ENCODE measurements at places on chromosomes 6 and 20.

- DNase-seq: no peak
Observed at GRCh38 chr6:20117474-20117873, 94.8 kb downstream of the MBOAT1 start.

GRCh38 chr6:106702451-106703110, 73.2 kb downstream of the QRSL1 start:
- no peak for DNase-seq

DNA sequence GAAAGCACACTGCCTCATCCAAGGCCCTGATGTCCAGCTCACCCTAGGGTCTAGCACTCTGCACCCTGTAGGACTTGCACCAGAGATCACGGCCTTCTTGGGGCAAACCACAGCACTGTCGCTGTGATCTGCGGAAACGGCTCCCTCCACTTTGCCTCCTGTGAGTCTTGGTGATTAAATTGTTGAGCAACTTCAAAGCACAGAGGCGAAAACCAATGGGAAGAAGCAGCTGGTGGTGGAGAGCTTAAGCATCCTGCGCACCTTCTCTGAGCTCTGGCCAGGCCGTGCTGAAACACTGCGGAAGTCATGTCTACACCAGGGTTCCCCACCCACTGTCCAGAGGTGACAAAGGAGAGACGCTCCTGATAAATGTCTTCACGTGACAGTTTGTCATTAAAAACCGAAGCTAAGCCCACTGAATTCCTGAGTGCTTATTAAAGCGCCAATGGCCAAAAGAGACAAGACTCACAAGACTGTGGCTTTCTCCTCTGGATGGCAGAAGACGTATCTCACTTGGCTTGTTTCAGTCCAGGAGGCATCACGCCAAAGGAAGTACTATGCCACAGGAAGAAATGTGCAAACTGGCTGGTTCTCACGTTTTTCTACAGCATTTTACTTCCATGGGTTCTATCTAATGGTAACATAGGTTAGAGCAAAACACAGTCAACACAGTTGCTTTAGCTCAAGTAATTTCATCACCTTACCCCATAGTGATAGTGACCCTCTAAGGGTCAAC, 3.1 kb downstream of the RAMACL start:
- DNase-seq: no peak

DNA sequence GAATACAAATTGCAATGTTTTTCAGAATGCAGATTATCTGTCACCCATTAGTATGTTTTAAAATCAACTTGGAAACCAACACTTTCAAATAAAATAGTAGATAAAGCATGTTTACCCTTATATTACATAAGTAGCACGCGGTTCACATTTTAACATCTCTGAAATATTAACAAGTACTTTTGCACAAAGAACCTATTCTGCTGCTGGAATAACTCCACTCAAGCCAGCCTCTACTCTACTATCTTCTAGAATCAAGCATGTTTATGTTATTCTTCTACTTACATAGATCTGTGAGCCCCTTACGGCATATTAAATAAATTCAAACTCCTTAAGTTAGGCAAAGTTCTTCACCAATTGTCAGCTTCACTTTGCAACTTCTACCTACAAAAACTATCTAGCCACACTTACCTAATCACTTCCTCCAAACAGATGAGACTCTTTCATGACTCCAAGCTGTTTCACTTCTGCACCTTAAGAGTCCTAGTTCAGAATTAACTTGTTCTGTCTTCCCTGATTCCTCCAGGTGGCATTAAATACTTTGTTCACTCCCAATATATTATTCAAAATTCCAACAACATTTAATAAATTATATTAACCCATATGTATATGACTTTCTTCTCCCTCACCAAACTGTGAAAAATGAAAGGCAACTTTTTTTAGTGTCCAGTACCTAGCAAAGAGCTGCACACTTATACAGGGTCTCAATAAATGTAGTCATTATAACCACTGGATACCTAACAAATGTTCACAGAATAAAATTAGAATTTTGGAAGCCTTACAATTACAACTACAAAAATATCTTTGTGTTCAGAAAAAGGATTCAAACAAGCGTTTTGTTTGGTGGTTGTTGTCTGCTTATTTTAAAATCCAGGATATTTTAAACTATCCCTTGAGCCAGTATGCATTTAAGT, 12.1 kb downstream of the CEP85L start:
- DNase-seq: no peak

- DNase-seq: no peak
Observed at GRCh38 chr6:84645563-84646266, 118.7 kb downstream of the TBX18 start.

DNA sequence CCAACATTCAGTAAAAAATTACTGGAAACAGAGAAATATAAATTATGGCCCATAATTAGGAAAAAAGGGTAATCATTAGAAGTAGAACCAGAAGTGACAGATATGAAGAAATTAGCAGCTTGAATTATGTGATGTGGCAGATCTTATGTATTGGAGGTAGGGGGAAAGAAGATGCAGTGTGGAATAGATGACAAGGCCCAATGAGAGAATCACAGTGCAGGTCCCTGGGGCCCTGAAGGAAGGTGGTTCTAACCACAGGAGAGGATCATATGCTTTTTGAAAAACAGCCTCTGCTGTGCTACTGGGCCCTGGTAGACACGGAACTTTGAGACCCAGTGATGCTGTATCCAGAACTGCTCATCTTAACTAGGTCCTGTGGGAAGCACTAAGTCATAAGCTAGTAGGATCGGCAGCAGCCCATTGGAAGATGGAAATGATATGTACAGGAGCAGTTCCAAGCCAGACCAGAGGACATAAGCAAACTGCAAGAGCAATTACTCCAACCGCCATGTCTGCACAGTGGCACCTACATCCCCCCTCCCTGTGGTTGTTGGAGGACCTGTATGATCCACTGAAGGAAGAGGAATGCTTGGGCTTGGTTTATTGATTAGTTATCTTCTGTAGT, 14.2 kb downstream of the HEBP2 start:
- no peak for DNase-seq

GRCh38 chr6:96017070-96017359, 1.2 kb downstream of the FUT9 start:
- DNase-seq: no peak

DNA sequence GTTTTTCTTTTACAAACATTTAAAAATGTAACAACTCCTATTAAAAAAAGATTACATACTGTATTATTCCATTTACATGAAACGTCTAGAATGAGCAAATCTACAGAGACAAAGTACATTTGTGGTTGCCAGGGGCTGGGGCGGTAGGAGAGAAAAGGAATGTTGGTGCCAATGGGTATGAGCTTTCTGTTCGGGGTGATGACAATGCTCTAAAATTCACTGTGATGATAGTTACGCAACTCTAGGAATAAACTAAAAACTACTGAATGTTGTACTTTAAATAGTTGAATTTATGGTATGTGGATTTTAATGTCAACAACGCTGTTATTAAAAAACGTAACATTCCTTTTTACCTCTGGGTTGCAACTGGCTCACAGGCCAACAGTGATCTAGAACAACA, 211.1 kb downstream of the GMDS start:
- no peak for DNase-seq

DNA sequence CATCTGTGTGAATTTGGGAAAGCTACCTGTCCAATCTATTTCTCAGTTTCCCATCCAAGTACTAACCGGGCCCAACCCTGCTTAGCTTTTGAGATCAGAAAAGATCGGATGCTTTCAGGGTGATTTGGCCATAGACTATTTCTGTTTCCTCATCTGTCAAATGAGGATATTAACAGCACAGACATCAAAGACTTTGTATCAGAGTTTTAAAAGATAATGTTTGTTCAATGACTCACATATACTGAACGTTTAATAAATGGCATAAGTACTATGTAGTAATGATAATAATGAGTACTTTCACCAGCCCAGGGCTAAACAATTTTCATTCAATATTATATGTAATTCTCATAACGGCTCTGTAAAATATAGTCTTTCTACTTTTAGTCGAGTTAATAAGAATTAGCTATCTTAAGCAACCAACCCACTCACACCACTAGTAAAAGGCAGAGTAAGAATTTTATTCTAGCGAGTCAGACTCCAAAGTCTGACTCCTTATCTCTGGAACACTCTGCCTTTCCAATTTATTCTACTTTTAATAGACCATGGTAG, 216.5 kb downstream of the ARHGAP18 start:
- DNase-seq: no peak

DNA sequence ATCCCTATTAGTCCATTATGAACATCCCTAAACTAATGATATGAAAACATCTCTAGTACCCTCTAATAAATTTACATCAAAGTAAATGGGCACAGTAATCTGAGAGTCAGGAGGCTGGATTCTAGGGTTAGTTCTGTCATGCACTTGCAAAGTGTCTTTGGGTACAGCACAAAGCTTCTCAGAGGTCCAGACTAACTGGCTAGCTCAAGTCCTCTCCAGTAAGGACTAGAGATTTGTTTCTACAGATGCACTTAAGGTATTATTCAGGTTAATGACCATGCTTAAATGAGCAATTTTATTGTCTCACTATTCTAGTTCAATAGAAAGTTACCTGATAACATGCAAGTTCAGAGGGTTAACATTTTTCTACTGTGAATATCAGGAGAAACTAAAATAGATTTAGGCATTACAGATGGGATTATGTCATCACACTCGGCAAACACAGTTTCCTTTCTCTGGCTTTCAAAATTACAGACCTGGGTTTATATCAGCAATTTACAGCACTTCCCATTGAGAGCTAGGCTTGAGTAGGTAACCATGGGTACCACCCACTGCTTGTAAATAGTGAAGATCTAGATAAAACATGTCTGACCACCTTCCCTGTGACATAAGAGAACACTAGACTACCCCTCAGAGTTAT, 402.9 kb upstream of the RUNX2 start:
- no peak for DNase-seq

DNA sequence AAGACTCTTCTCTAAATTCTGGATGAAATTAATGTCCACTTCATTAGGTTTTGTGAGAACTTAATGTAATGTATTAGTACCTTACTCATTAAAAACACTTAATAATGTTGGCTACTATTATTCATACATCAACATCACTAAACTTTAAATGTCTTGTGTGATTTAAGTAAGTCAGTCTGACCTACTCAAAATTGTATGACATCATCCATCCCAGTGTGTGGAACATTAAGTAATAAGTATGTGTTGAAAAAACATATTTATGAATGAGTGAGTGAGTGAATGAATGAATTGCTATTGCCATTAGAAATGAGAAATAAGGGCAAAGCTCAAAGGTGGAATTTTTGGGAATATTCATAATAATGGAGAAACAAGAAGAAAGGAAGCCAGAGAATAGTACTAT, 285.8 kb downstream of the HTR1B start:
- no peak for DNase-seq

- DNase-seq: no peak
Observed at GRCh38 chr6:136989571-136990241, 55.1 kb downstream of the IL20RA start.

DNA sequence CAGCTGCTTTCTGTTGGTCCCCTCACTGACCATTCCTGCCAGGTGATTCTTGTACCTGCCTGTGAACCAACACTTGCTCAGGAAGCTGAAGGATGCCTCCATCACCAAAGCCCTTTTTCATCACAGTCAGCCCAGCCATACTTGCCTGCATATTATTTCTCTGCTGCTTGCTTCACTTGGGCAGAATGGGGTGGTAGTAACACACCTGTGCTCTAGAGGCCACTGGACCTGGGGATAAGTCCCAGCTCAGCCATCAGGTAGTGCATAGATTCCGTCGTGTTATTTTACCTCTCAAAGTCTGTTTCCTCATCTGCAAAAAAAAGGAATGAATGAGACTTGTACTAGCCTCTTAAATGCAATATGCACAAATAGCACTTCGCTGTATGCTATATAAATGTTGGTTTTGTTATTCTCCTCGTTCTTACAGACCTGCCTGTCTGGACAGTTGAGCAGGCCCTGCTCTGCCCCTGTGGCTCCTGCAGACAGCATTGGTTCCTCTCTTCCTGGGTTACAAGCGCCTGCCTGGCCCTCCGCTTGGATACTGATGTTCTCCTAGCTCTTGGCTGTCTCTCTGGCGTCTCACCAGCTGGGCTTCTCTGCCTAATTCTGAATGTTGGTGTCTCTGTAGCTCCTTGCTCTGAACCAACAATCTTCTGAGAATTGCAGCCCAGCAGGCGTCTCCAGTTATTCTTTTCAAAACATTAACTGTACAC, 151.8 kb downstream of the UNC5CL start:
- DNase-seq: no peak

GRCh38 chr20:22807045-22807444, 222.7 kb upstream of the FOXA2 start:
- DNase-seq: no peak

DNA sequence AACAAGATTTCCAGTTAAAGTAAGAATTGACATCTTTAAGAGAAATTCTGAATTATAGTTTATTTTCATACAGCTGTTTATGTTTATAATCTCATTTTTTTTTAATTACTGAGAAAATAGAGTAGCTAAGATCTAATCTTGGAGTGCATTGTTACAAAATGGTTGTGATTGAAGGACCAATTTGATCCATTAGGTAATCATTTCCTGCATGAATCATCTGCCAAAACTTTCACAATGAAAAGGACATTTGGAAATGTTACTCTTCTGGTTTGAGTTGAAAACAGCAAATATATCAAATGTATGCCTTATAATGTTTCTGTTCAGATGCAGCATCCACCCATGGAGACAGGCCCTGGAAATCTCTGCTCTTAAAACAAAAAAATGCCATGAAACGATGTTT, 19.0 kb downstream of the TUBB2A start:
- DNase-seq: no peak

DNA sequence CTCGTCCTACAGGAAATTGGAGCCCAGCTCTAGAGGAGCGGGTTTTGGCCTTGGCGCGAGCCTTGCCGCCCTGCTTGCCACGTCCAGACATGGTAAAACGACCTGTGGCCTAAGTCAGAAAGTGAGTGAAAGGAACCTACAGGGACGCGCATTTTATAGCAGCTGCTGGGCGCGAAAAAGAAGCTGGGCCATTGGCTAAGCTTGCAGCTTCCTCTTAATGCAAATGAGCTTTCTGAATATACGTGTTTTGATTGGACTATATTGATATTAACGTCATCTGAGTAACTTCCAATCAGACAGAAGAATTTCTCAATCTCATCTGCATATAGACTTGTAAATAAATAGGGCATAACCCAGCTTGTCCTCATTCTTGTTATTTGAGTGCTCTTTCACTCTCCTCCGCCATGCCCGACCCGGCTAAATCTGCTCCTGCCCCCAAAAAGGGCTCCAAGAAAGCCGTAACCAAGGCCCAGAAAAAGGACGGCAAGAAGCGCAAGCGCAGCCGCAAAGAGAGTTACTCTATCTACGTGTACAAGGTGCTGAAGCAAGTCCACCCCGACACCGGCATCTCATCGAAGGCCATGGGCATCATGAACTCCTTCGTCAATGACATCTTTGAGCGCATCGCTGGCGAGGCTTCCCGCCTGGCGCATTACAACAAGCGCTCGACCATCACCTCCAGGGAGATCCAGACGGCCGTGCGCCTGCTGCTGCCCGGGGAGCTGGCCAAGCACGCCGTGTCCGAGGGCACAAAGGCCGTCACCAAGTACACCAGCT, 18.9 kb downstream of the OR2B2 start:
- peak; percentile 54 for DNase-seq

DNA sequence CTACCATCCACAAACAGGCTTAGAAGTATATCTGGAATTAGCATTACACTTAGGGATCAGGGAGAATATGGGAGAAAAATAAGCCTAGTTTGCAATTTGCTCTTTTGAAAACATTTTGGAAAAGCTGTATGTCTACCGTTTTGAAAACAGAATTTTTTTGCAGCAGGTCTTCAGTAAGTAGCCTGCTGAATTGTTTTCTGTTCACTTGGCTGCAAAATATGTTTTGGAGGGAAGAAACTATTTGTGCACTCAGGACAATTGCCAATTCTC, 39.6 kb downstream of the ILRUN start:
- no peak for DNase-seq

GRCh38 chr6:116316772-116317467, 37.2 kb upstream of the TSPYL1 start:
- DNase-seq: no peak

All from hippocampal formation (tissue), 2 donors.